Immature natural killer cell (primary cell): ENCODE measurements at places on chromosomes 5 and 9.

DNA sequence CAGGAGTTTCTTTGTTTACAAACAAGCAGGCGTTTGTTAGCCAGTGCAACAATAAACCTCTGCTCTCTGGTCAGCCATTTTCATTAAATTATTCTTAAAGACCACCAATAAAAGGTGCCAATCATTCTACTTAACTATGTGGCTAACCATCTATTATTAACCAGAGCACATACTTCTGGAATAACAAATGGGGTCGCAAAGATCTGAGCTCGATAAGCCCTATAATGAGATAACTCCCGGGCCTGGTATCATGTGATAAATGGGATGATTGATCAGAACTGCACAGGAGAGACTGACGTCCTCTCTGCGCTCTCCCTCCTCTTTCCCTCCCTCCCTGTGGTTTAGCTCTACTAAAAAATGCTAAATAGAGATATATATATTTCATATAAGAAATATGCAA is 488.2 kb downstream of the NTRK2 start:
- no peak for DNase-seq

GRCh38 chr9:88653911-88654310 is 118.9 kb downstream of the NXNL2 start:
- DNase-seq: no peak

DNA sequence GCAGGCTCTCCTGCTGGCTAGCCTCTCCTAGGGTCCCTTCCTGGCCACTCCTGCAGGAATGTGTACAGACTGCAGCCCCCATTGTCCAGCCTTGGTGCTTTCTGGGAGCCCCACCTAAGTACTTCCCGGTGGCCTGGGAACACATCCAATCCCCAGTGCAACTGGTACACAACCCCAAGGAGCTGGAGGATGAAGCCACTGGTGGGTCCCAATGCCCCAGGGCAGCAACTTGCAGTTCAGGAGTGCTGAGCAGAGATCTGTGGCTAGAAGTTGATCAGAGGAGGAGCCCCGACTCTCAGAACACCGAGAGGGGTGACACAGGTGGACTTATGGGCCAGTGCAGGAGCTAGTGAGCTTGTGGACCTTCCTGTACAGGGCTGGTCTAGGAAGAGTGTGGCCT is 1093.7 kb upstream of the ACO1 start:
- DNase-seq: no peak

GRCh38 chr5:57302164-57302563 is 128.3 kb downstream of the GPBP1 start:
- no peak for DNase-seq

GRCh38 chr5:130141659-130142320 is 237.5 kb downstream of the CHSY3 start:
- DNase-seq: no peak

- no peak for DNase-seq
These were observed 40.1 kb downstream of the TRPM6 start for GRCh38 chr9:74847478-74848152.

DNA sequence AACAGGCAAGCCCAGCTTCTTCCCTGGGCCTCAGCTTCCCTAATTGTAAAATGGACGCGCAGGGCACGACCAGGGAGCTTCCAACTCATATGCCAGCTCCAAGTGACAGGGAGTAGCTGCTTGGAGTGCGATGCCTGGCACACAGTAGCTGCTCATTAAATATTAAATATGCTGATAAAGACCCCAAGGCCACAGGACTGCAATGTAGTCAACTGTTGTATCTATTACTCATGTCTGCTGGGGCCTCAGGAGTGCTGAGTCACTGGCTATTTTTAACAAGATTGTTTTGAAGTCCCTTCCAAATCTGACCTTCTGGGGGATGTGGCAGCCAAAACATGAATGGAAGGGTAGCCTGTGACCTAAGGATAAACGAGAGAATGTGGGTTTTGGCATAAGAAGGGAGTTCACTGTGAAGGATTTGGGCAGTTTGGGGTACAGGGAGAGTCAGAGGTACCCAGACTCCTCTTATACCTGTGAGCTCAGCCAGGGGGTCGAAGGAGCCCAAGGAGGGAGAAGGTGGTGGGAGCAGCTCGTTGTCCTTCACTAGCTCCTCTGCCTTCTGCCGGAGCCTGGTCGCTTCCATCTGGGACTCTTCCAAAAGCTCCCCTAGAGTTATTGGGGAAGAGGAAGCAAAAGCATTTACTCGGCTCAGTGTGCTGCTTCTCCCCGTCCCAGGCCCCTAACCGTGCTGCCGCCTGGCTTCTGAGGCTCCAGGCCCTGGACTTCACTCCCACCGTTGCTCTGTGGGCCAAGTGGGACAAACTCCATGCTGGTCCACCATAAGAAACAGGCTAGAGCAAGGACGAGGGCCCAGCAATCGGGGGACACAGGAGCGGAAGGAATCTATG is 17.5 kb downstream of the TNIP1 start:
- no peak for DNase-seq

- no peak for DNase-seq
These were observed 25.0 kb upstream of the SUSD3 start for GRCh38 chr9:93033531-93033930.

GRCh38 chr9:589723-590122 is 251.8 kb upstream of the DMRT1 start:
- DNase-seq: no peak

GRCh38 chr9:6036391-6036790 is 21.0 kb upstream of the RANBP6 start:
- no peak for DNase-seq

DNA sequence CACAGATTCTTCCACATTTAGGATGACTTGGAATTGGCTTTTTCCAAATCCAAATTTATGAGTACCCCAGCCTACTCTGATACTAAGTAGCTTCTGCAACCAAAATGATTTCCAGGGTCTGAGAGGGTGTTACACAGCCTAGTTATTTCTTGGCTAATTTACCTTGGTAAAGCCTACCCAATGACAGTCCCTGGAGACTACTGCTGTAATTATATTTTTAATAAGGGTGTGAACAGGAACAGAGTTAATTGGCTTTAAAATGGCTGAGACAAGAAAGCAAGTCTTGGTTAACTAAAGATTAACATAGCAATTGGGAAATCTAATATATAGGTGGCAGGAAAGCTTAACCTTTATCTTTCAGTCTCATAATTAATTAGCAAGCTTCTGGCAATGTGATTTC is 9.3 kb downstream of the PRLR start:
- no peak for DNase-seq

DNA sequence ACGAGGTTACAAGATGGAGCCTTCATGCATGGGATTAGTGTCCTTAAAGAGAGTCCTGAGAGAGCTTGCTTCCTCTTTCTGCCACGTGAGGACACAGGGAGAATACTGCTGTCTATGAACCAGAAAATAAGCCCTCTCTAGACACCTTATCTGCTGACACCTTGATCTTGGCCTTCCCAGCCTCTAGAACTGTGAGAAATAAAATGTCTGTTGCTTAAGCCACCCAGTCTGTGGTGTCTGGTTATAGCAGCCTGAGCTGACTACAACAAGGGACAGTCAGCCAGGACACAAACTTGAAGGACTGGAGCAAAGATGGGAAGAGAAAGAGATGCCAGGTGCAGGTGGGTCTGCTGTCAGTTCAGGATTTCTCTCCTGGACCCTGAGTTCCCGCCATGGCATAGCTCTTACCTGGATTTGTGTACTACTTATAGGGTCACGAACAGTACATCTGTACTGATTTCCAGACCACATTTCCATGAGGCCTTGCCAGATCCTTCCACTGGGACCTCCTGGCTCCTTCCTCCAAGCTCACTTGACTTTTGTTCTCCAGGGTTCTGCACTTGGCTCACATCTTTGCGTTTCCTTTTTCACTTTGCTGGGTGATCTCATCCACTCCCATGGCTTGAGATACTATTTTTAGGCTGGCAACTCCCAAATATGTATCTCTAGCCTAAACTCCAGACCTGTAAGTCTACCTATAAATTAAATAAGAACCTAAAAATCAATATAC is 44.9 kb upstream of the LIFR start:
- DNase-seq: no peak

GRCh38 chr9:71587576-71588362 is 180.5 kb downstream of the CEMIP2 start:
- DNase-seq: no peak

DNA sequence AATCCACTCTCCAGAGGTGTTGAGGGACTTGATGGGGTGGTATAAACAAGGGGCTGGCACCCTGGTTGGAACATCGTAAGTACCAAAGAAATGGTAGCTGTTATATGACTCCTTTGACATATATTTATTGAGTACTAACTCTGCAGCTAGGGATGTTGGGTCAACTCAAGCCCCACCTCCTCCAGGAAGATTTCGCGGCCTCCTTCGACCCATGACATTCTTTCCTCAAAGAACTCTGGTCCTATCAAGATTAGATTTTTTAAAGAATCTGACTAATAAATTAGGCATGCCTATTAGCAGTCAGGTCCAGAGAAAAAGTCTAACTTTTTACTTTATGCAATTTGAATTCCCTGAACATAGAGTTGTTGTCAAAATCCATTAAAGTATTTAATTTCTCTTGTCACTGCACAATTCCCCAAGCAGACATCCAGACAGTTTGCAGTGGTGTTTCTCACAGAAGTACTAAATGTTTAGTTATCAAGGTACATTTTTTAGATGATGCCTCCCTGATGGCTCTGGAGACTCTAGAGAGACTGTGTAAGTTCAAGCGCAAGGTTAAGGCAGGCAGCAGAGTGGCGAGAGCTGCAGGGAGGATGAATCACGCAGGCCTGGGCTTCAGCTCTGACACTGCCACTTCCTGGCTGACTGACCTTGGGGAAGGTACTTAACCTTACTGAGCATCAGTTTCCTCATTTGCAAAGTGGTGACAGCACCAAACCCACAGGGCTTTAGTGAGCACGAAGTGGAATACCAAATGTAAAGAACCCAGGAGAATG is 209.6 kb downstream of the TTLL11 start:
- DNase-seq: no peak

- DNase-seq: no peak
These were observed 71.4 kb upstream of the CPEB4 start for GRCh38 chr5:173816728-173817127.

GRCh38 chr5:137221943-137222342 is 277.2 kb downstream of the SPOCK1 start:
- no peak for DNase-seq

GRCh38 chr5:151159649-151160373 is 2.2 kb upstream of the ANXA6 start:
- DNase-seq: no peak

DNA sequence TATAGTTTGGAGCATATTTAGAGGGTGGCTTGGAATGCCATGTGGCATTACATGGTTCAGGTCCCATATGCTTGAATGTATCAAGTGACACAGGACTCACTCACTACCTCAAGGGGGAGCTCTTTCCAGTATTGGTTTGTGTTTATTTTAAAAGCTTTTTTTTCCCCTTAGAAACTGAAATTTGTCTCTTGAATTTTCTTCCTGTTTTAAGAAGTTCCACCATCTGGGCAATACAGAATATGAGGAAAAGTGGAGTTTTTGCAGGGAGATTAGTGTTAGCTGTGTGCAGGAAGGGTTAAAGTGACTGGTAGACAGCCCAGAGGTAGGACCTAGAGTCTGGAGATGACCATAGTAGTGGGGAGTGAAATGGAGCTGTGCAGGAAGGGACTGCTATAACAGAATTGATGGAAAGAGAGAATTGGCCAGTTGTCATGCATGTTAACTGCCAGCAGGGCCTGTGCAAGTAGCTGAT is 36.6 kb downstream of the CTNNA1 start:
- peak; percentile 17 for DNase-seq

- no peak for DNase-seq
These were observed 388.5 kb downstream of the ENC1 start for GRCh38 chr5:74252044-74252443.

DNA sequence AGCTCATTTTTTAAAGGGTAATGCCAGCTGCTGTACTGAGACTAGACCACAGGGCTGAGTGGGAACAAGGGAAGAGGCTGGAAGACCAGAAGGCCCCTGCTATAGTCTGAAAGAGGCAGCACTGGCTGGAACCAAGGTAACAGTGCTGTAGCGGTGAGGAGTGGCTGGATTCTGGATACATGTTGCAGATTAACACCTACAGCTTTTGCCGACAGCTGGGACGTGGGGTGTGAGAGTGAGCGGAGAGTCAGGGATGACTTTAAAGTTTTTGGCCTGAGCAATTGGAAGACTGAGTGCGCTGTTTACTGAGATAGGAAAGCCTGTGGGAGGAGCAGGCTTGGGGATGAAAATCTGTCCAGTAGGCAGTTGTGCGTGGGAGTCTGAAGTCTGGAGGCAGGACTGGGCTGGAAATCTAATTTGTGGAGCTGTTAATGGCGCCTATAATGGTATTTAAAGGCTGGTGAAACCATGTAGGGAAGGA is 26.5 kb downstream of the AQP7 start:
- DNase-seq: no peak

GRCh38 chr5:150469718-150470469 is 20.4 kb upstream of the RPS14 start:
- DNase-seq: no peak

DNA sequence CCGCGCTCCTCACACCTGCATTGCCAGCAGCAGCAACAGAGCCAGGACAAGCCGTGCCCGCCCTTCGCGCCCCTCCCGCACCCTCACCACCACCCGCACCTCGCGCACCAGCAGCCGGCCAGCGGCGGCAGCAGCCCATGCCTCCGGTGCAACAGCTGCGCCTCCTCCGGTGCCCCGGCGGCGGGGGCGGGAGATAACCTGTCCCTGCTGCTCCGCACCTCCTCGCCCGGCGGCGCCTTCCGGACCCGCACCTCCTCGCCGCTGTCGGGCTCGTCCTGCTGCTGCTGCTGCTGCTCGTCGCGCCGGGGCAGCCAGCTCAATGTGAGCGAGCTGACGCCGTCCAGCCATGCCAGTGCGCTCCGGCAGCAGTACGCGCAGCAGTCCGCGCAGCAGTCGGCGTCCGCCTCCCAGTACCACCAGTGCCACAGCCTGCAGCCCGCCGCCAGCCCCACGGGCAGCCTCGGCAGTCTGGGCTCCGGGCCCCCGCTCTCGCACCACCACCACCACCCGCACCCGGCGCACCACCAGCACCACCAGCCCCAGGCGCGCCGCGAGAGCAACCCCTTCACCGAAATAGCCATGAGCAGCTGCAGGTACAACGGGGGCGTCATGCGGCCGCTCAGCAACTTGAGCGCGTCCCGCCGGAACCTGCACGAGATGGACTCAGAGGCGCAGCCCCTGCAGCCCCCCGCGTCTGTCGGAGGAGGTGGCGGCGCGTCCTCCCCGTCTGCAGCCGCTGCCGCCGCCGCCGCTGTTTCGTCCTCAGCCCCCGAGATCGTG is 517 bp downstream of the KCNN2 start:
- DNase-seq: no peak

- no peak for DNase-seq
These were observed 65.0 kb upstream of the ANKH start for GRCh38 chr5:14936588-14936987.
